ENCODE measurements at places on chromosomes 5 and 9.

DNA sequence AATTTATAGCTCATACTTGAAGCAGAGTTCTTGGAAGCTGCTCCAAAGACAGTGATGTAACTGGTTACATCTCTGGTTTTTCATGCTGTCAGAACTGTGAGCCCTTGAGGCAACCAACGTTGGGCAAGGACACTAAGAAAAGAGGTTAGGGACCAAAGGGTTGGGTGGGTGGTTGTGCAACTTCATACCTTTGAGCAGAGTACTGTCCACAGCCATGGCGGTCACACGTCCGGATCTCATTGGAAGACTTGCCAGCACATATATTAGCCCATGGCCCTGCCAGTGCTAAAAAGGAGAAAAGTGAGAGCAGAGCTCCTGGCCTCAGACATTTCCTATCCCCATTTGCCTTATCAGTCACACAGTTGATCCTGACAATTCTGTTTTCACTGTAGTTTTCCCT lies 2.1 kb downstream of the LECT2 start:
- no peak for DNase-seq

GRCh38 chr9:16670791-16671190 lies 199.7 kb downstream of the BNC2 start:
- DNase-seq = no peak

DNA sequence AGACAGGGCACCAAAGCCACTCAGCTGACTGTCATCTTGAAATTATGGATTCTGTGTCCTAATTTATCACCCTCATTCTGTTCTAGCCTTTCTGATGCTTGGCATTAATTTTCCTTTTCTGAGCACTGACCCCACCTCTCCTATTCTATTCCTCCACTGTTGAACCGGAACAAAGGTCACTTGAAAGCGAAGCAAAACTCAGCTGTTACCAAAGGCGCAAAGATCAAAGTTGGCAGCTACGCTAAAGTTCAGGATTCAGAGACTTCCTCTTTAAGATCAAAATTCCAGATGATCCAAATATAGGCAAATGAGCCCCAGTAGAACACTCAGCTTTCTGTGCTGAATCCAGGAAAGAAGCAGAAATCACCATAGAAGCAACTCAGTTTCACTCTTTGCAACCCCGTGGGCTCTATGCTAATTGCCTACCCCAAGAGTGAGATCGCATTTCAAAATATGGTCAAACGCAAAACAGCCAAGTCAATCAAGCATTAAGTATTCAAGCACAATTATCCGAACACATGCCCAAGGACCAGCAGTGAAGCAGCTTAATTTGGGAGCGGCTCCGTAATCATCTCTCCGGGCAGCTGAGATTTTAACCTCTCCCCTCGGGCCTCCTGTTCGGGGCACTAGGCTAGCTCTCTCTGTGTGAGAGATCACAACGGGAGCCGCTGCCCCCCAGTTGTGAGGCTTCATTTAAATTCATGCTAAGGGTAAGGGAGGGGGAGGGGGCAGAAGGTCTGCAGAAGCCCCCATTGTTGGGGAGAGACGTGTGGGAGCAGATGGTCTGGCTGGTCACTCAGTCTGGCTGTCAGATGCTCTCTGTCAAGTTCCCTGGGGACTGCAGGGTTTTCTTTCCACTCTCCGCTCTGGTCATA lies 288.6 kb downstream of the ELAVL2 start:
- no peak for DNase-seq

GRCh38 chr9:68822596-68823165 lies 117.6 kb downstream of the PIP5K1B start:
- DNase-seq = no peak

GRCh38 chr5:179605026-179605833 lies 18.2 kb downstream of the HNRNPH1 start:
- DNase-seq = no peak

GRCh38 chr9:110579862-110580219 lies 300 bp upstream of the SVEP1 start:
- no peak for DNase-seq

DNA sequence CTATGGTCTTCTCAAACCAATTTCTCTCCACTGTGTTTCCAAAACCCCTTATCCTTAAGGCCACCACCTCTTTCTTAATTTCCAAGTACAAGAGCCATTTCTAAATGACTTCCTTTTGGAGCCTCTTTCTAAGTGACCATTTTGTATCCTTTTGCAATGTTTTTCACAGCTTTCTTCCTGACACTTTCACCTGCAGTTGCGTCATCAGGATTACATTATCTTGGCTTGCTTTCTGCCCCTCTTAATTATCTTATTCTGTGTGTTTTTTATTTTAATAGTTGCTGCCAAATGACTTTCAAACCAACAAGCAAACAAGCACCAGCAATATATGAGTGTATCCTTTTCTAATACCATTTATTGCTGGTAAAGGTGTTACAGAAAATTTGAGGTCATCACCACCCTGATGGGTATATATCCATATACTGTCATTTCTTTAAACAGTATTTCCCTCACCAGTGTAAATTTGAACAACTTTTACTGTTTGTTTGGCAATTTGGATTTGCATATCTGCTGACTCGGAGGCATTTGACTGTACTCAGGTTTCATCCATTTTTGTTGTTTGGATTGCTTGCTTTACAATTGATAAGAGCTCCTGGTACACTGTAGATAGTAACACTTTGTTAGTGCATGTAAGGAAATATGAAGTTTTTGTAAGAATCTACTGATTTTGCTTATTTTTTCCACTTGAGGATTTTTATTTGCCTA lies 5.4 kb upstream of the ANXA1 start:
- DNase-seq = no peak

DNA sequence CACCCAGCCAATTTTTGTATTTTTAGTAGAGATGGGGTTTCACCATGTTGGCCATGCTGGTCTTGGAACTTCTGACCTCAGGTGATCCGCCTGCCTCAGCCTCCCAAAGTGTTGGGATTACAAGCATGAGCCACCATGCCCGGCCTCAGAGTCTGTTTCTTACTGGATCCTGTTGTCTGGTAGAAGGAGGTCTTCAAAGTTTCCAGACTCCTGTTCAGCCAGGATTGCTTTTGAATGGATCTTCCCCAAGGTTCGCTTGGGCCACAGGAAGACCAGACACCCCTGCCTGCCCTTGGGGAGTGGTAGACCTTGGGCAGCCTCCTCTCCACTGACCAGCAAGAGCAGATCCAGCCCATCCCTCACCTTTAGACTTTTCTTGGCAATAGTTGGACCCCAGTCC lies 7.6 kb upstream of the LCN2 start:
- no peak for DNase-seq

DNA sequence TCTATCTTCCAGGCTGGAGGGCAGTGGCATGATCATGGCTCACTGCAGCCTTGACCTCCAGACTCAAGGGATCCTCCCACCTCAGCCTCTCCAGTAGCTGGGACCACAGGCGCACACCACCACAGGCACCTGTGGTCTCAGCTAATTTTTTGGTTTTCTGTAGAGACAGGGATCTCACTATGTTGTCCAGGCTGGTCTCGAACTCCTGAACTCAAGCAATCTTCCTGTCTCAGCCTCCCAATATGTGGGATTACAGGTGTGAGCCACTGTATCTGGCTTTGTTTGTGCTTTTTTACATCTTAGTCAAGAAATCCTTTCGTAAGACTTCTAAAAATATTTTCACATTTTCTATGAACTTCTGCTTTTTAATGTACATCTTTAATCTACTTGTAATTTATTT lies 116.9 kb downstream of the DENND1A start:
- DNase-seq = no peak

DNA sequence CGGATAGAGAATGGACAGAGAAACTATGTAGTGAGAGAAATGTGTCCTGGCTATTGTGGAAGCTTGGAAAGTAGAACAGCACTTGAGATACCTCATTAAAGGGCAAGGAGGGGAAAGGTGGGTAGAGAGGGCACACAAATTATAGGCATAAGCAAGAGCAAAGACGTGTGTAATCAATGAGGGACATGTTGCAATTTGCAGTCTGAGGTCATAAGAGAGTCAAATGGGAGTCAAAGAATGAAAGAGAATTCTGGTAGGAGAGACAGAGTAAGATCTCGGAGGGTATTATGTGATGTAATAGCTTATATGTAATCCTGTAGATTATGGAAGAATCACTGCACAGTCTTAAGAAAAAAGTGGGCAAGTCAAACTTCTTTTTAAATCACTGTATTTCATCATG lies 312.0 kb upstream of the RGMB start:
- DNase-seq = no peak

GRCh38 chr5:74816875-74817274 lies 49.3 kb downstream of the FAM169A start:
- no peak for DNase-seq

DNA sequence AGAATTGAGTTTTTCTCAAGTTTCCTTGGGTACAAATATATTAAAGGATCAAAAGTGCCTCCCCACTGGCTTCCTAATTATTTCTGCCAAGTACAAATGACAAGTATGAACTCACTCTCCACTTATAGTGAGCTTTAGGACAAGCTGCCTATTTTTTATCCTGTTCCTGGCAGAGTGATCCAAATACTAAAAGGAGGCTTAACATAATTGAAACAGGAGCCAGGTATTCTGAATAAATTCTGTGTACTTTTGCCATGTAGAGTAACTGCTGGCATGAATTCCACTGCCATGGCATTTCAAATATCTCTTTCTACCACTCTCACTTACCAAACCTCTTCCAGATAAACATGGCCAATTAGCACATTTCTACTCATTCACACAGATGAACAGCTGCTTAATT lies 171.1 kb downstream of the EPB41L4A start:
- DNase-seq = no peak

- no peak for DNase-seq
Observed at GRCh38 chr5:115372146-115372545, 75.7 kb upstream of the CCDC112 start.

- DNase-seq = no peak
Observed at GRCh38 chr5:50699737-50700136, 33.3 kb downstream of the PARP8 start.

DNA sequence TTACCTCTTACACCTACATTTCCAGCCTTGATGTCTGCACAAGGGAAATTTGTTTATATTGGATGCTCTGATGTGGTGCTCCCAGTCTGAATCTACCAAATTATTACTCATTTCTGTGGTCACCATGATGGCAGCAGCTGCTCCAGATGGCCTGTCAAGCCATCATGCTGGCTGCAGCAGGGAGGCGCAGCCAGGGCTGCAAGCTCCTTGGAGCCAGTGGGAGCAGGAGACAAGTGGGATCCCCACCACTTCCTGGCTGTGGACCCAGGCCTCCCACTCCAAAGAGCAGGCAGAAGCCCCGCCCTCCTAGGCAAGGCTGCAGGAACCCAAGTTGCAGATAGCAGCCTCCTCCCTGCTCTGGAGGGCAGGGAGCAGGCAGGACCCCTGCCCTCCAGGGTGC lies 241.1 kb upstream of the ATP10B start:
- no peak for DNase-seq

DNA sequence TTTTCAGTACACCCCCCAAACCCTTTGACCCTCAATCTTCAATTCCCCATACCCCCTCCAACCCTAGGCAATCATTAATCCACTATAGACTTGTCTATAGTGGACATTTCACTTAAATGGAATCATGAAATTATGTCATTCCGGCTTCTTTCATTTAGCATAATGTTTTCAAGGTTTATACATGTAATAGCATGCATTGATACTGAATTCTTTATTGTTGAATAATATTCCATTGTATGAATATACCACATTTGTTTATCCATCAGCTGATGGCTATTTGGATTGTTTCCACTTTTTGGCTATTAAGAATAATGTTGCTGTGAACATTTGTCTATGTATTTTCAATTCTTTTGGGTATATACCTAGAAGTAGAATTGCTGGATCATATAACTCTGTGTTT lies 238.8 kb downstream of the PDE4D start:
- no peak for DNase-seq

DNA sequence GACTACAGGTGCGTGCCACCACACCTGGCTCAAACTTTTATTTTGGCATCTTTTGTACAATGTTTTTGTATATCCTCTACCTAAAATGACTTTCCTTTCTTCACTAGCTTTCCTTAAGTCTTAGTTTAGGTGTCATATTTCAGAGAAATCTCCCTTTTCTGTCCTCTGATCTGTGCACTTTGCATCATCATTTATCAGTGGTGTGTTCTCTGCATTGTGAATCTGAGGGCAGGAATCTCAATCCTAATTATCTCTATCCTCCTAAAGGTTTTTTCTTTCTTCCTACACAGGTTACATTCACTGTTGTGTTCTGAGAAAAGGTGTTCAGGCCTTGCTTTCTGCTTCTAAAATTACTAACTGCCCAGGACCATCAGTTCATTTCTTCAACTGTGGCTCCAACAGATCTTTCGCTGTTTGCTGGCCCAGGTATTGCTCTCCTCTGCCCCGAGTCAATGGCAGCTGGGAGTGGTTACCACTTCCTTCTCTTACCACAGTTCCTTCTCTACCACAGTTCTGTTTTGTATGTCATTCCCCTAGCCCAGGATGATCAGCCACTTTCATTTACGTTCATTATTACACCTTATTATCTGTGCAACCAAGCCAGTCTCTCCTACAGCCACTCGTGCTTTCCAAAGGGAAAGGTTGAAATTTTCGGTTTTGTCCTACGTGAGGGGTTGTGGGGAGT lies 14.0 kb downstream of the TGFBR1 start:
- DNase-seq = no peak

DNA sequence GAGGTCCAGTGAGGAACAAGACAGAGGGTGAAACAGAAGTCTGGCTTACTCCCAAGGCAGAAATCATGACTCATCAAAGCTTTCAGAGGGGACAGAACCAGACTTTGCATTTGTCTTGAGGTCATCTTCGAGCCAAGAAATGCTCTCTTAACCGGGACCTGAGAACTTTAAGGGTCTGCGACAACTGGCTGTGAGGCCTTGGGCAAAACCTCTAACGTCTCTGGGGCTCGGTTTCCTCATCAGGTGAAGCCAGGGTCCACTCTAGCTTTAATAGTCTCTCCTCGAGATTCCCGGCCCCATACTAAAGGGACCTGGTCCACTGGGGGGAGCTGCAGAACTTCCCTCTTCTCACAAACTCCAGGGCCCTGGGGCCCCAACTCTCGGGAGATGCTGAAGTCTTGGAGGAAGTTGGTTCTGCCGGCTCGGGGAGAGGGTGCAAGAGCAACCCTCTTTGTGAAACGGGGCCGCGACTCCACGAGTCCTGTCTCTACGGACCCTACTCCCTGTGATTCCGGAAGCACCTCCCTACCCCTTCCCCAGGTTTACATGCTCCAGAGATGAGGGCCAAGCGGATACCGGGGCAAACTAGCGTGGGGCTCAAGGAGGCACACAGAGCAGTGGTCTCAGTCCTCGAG lies 2.6 kb downstream of the GLIS3 start:
- no peak for DNase-seq

- DNase-seq = no peak
Observed at GRCh38 chr5:109853377-109853776, 163.7 kb downstream of the MAN2A1 start.

- no peak for DNase-seq
Observed at GRCh38 chr5:65151614-65152013, 330.1 kb downstream of the ADAMTS6 start.

Data from cerebellar nuclear complex (tissue), 1 donor.